ENCODE measurements at places on chromosomes 5 and 9.

GRCh38 chr9:127860779-127861178, 6.3 kb upstream of the ENG start:
- DNase-seq = no peak

GRCh38 chr5:51380603-51381207, 2.5 kb upstream of the ISL1 start:
- no peak for DNase-seq

- DNase-seq = no peak
Observed at GRCh38 chr5:103894882-103895281, 332.3 kb upstream of the NUDT12 start.

DNA sequence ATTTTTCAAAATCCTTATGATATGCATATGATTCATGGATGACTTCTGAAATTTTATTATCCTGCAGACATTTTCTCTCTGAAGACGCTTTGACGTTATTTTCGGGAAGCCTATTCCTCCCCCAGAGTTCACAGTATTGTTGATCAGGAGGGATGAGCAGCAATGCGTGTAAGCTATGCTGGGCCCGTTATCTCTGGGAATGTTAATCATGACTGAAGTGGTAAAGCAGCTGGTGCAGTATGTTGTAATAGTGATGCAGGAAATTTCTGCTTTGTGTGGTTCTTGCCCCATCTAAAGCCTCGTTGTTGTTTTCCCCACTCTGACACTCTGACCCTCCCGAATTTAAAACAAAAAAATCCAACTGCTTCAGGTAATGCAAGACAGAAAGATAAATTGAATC, 1797.8 kb upstream of the WWC1 start:
- DNase-seq = no peak

DNA sequence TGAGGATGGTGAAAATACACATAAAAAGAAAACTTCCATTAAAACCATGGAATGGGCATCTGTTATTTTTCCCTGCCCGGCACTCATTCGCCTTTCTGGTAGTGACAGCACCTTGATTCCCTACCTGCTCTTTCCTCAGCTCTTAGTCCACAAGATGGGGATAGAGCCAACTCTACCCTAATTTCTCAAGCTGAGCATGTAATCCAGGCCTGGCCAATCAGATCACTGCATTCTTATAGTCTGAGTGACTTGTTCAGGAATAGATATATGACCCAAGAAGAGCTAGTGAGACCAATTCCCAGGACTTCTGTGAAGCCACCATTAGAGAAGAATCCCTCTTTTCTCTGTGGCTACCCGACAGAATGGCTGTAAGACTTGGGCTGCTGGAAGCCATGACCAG, 58.1 kb downstream of the TSSK1B start:
- DNase-seq = no peak

DNA sequence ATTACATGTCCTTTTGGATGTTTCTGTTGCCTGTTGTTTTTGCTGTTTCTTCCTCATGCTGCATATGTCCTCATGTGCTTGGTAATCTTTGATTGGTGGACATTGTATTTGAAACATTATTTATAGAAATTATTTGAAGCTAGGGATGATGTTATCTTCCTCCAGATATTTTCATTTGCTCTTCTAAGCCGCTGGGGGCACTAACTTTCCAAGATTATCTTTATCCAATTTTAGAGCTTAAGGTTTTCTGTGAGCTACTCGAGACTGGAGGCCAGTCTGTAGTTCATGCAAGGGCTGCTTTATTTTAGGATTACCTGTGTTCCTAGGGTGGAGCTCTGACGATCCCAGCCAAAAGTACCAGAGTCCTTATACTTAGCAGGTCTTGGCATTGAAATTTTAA, 40.9 kb downstream of the STX17 start:
- no peak for DNase-seq

DNA sequence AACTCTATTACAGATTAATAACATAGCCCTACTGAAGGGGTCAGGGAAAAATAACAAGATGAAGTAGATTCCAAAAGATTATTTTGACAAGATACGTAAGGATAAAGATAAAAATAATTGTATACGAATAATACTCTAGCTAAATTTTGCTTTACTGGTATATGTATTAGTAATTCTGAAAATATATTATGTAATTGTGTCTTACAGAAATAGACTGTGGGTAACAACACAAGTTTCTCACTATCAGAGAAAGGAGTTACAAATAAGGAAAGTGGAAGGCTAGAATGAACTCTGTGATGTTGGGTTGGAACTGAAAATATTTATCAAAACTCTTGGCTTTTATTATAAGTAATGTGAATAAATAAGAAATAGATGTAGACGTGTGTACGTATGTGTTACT, 26.6 kb upstream of the TUSC1 start:
- no peak for DNase-seq

DNA sequence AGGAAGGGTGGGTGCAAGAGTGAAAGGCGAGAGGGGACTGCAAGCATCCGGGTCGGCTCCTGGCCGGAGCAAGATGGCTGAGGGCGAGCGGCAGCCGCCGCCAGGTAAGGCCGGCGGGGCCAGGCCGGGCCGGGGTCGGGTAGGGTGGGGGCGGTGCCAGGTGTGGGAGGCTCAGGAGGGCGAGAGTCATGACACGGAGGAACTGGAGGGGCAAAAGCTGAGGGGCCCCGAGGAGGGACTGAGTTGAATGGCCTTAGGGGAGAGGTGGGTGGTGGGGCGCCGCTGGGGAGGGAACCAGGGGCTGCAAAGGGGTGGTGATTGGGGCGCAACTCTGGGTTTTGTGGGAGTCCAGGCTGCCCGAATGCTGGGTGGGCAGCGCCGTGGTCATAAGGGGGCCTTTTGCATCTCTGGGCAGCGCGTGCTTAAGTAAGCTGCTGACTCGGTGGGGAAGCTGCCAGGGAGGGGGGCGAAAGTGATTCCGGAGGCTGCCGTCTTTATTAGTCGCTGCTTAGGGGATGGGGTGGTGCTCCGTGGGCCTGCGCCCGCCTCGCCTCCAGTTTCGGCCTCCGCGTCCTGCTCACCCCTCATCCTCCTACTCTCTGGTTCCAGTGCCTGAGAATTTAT, 425 bp downstream of the PTPA start:
- DNase-seq = no peak

- no peak for DNase-seq
Observed at GRCh38 chr9:80893190-80893589, 796.2 kb downstream of the TLE1 start.

GRCh38 chr9:93218671-93219420, 34.9 kb downstream of the WNK2 start:
- DNase-seq = no peak

- no peak for DNase-seq
Observed at GRCh38 chr5:56291661-56292374, 58.7 kb upstream of the ANKRD55 start.

- DNase-seq = no peak
Observed at GRCh38 chr5:106408141-106408540, 1262.6 kb downstream of the EFNA5 start.

GRCh38 chr5:141508798-141509611, 20.1 kb downstream of the PCDHGC5 start:
- no peak for DNase-seq

DNA sequence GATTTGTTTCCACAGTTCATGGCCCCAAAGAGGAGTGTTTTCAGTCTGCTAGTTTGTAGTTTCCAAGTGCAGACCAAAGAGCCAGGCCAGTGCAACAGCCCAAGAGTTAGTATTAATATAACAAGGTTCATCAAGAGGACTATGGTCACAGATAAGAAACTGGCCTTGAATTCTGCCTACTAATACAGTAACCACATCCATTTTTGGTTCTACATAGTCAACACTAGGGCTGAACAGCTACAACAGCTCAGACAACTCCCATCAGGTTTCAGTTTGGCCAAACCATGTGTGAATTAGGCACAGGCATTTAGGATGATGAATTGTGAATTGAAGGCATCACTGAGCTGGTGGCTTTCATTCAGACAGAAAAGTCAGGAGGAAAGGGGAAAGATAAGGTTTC, 13.8 kb upstream of the UBQLN1 start:
- no peak for DNase-seq

GRCh38 chr5:31854181-31855133, 215.5 kb downstream of the PDZD2 start:
- DNase-seq = no peak

DNA sequence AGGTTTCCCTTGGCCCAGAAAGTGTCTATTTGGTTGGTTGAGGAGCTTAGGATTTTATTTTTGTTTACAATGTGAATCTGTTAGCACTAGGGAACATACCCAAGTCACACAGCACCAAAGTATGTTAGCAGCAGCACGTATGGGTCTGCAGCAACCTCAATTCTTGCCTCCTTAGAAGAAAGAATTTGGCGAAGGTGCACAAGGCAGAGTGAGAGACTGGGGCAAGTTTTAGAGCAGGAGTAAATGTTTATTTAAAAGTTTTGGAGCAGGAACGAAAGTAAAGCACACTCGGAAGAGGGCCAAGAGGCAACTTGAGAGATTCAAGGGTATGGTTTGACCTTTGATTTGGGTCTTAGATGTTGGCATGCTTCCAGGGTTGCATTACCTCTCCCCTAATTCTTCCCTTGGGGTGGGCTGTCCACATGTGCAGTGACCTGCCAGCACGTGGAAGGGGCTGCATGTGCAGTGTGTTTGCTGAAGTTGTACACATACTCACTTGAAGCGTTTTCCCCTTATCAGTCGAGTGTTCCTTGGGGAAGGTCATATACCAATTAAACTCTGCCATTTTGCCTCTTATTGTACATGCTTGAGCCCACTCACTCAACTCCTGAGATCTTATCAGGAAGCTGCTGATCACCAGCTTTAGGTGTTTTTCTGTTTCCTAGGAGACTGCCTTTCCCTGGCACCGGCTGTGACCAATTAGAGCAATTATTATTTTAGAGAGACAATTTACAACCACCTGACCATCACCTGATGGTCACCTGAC, 64.9 kb upstream of the SHC3 start:
- no peak for DNase-seq

GRCh38 chr5:155128786-155129512, 115.4 kb downstream of the KIF4B start:
- no peak for DNase-seq

- peak; percentile 42 for DNase-seq
Observed at GRCh38 chr5:14581891-14582796, 552 bp downstream of the OTULINL start.

DNA sequence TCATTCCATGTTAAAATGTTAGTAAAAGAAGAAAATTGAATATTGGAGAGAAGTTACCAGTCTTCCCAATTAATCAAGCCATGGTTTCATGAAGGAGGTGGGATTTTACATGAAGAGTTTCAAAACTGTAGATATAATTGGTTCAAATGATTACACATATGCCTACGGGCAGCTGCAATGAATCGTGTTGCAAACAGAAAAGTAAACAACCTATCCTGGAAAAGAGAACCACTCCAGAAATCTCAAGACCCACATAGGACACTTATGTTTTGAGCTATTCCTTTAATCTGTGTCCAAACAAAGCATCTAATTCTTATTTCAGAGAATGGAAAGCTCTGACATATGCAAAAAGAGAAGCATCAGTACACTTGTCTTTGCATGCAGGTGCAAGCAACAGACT, 340.2 kb downstream of the NDUFS4 start:
- DNase-seq = no peak

GRCh38 chr9:99241106-99241505, 19.0 kb downstream of the SEC61B start:
- no peak for DNase-seq

- no peak for DNase-seq
Observed at GRCh38 chr9:16688814-16689213, 181.7 kb downstream of the BNC2 start.

DNA sequence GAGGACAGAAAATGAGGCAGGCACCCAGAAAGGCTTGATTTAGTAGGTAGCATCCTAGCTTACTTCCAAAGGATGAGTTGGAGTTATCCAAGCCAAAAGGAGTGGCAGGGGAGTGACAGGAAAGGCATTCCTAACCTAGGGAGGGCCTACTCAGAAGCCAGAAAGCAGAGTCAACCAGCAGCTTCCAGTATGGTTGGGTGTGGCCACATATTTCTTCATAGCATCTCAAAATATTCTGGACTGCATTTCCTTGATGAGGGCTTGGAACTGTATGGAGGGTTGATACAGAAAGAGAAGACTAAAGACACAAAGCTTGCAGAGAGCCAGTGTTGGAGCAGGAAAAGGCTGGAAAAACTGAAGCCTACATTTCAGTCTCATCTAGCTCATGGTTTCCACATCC, 656.8 kb upstream of the DMAC1 start:
- no peak for DNase-seq

DNA sequence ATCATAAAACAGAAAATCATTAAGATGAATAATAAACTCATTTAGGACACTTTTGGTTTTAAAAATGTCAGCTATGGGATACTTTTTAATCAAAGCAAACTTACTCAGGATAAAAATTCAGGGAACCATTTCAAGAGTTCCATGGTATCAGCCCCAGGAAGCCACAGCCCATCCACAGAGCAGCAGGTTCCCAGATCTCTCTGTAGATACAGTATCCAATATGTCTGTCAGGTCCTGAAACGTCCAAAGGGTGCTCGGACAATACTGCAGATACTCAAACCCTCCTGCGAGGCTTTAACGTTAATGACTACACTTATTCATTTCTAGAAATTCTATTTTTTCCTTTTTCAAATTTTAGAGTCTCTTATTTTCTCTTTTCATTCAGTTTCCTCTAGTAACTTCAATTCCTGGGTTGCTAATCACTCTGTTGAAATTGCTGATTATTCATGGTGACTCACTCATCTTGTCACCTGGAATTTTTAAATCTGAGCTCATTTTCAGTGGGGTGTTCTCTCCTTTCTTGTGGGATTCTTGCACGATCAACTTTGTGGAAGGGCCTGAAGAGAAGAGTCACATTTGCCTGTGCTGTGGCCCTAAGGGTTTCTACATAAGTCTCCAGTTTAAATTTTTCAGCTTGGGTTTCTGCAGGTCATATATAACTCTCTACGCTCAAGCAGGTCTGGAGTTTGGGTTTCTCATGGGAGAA, 435.8 kb downstream of the CTNND2 start:
- DNase-seq = no peak

GRCh38 chr9:73577848-73578247, 426.2 kb downstream of the ANXA1 start:
- DNase-seq = no peak

DNA sequence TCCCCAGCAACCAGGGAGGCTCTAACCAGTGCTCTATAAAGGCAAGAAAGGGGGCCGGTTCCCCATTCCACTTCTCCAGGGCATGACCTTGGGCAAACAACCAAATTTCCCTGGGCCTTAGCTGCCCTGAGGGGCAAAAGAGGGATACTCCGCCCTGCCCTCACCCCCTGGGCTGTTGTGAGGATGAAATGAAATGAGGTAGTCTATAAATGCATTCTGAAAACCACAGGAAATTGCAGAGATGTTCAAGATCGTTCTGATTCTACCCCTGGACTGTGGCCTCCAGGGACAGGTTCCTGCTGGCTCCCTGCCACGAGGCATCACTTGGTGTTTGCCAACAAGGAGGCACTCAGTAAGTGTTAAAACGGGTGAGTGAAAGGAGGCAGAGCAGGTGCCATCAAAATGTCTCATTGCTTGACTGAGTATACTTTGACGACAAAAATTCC, 5.7 kb downstream of the RAPGEF1 start:
- no peak for DNase-seq

DNA sequence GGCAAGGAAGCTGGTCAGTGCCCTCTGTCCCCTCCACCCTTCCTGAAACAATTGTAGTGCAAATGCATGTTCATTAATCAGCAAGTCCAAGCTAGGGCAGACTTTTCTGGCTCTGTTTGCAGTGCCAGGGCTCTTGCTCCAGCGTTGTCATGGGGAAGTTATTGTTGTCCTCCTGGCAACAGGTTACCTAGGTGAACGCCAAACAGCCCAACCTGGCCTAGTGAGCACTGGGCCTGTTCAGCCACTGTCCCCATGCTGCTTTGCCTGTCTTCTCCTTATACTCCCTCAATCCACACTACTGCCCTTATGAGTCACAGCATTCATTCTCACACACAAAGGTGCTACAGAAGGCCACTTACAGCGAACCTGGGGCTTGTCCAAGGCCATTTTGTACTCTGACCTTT, 34.5 kb upstream of the GLIS3 start:
- no peak for DNase-seq
